COR-L47 (cell line): ENCODE measurements at places on chromosomes 5 and 9.
A peak's percentile ranks its signal among the peaks of the same experiment; 100 is the strongest.

- no peak for DNase-seq
These were observed 47.1 kb downstream of the C9orf57 start for GRCh38 chr9:72013292-72013760.

DNA sequence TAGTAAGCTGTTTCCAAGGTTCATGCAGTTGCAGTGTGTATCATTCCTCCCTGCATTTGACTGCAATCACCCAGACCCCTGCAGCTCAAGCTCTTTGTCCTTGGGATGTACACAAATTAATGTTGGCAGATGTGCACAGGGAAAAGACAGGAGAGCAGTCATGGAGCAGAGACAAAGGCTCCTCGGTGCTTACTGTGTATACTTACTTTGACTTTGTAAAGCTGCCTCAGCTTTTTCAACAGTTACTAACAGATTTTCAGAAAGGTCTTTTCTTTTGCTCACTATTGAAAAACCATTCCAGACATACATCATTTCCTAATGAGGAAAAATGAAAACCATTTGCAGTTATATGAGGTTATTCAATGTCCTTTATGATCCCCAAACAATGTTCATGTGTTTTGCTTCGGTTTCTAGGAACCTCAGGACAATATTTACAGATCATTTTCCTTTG lies 124.9 kb downstream of the TTC39B start:
- DNase-seq, result peak; percentile 93

- no peak for DNase-seq
These were observed 9.3 kb downstream of the SH3RF2 start for GRCh38 chr5:145945620-145946111.

- DNase-seq, result peak; percentile 22
These were observed 211.2 kb downstream of the DAB2IP start for GRCh38 chr9:121862371-121863332.

DNA sequence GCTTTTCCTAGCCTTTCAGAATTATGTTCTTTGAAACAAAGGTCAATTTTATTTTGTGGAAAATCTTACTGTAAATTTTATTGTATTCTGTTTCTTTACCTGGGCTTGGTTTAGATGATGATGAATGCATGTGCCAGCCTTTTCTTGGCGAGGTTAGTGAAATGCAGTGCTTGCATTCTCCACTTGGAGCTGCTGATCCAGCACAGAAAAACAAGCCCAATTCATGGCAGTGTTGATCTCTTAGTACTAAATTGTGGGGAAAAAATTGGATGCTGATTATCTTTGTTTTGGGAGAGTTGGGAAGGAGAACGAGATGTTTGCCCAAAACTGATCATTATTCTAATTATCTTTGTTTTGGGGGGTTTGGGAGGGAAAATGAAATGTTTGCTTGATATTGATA lies 3.7 kb downstream of the HABP4 start:
- peak; percentile 44 for DNase-seq

- DNase-seq, result no peak
These were observed 60.0 kb downstream of the RAB14 start for GRCh38 chr9:121141706-121142105.

- no peak for DNase-seq
These were observed 16.6 kb downstream of the IER5L start for GRCh38 chr9:129161534-129161837.

DNA sequence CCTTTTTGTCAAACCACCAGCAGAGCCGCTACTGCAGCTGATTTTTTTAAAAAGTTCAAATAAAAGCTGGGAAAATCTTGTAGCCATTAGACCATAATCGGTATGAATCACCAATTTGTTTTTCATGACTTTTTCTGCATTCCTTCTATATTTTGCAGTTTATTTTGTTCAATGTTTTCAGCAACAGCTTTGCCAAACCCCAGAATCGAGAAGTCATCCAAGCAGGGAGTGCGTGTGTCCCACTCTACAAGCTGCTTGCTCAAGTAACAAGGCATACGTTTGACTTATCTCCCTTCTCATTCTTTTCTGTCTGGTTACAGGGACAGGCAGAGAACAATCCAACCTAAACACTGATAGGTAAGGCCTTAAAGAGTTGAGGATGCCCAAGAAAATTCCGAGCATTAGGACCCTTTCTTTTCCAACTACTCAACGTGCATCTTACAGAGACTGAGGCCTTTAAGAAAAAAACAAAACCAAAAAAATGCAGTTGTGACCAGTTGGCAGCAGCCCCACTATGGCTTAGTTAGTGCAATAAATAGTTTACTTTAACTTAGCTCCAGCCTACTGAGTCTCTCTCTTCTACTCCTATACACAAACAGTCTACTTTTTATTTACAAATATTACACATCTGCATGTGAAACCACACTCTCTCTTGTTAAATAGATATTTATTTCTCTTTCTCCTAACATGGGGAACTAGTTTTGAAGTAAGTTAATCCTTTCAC lies 134.7 kb upstream of the SLIT3 start:
- no peak for DNase-seq

DNA sequence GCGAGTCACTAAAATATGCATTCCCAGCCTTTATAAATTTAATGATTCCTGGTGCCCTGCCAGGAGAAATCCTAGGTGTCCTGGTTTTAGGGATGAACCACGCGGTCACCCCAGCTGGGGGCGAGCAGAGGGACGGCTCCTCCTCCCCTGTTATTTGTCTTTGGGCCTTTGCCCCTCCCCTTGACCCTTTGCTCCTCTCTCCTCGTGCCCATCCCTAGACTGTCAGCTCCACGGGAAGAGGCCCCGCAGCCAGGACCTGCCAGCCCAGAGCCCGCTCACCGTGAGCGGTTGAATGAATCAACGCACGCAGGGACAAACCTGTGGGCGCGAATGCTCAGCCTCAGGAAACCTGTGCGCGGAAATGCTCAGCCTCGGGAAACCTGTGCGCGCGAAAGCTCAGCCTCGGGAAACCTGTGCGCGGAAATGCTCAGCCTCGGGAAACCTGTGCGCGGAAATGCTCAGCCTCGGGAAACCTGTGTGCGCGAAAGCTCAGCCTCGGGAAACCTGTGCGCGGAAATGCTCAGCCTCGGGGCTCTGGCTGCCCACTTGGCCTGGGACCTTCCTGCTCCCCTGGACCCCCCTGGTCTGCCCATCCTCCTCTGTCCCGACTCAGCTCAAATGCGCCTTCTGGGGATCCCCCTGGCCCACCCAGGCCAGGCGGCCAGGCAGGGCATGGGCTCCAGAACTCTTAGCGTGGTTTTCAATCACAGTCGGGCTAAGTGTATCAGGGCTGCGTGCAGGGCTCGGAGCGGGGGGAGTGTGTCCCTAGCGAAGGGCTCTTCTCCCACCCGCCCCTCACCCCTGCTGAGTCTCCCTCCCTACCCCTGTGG lies 140.5 kb upstream of the COL5A1 start:
- DNase-seq, result no peak

DNA sequence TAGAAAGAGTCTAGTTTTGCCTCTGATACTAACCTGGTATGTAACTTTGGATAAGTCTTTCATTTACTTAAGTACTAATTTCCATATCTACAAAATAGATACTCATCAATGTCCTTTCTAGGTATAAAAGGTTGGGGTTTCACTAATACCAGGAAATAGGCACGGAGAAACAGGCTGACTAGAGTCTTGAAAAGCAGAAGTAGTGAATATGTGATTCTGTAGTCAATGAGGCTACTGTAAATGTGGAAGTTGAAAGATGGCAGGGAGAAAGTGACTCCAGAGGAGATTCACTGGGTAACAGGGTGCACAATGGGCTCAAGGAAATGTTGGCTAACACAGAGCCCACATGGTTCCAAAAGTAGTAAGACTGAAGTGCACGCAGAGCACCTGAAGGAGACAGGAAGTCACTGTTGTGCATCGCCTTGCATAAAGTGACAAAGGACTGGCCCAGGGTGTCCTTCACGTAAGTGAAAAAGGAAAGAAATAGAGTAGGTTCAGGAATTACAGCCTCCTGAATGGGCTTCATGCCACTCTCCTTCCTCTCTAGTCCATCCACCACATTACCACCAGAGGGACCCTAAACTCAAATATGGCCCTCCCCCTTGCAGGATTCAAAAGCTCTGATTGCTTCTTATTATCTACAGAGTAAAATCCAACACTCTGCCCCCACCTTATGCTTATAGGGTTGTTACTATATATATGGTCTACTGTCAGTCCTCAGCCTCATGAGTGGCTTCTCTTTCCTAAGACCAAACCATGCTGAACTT lies 288.0 kb upstream of the SMARCA2 start:
- no peak for DNase-seq

GRCh38 chr9:132311978-132312377 lies 42.8 kb downstream of the SETX start:
- no peak for DNase-seq

DNA sequence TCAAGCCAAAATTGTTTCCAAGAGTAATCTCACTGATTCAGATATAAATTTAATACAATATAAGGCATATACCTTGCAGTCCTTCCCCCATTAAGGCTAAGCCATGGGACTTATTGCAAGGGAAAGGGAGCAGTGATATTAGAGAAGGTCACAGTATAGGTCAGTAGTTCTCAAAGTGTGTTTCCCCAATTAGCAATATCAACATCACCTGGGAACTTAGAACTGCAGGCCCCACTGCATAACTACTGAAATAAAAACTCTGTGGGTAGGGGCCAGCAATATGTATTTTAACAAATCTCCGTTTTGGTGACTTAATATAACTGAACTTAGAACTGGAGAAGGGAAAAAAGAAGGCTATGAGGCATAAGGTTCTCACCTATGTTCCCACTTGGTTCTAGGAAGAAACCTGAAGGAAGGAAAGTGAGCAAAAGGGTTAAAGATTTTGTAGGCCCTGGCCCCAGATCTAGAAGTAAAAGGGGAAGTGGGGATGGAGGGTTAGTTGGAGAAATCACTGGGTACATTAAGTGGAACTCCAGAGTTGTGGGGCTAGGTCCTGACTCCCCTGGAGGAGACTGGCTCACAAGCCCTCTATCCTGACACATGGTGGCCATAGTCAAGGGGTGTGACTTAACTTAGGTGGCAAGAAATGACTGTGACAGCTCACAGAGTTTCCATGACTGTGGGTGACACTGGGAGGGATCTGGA lies 40.7 kb downstream of the WDR36 start:
- DNase-seq, result no peak

DNA sequence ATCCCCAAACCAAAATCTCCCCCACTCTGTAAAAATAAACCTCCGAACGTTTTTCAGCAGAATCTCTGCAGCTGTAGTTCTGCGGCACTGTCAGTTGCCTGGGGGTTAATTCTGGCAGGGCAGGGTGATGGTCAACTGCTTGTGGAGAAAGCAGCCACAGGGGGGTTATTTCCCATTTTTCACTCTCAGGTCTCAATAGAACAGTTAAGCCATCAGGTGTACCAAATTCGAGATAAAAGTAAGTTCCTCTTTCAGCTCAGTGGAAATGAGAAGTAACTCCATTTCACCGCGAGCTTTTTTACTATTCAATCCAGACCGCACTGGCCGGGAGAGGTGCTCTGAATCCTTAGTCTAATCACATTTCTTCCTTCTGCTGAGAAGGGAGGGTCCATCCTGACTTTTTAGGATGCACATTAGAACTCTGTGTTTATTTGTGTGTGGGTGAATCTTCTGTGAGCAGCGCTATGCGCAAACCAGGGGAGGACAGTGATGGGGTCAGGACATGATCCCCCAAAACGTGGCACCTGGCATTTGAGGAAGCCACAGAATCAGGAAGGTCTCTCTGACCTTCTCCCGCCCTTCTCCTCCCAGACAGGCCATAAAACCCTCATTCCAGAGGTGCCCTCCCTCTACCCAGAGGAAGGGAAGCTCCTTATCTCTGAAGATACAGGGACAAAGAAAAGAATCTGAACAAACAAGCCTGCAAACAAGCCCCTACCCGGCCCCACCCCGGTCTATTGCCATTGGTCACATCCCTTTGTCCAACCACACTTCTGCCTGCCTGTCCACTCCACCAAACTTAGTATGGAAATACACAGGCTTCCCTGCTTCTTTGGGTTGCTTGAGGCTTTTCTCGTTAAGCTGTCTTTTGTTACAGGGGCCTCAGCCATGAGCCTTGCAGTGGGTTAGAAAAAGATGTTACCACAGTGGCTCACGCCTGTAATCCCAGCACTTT lies 229.0 kb downstream of the ROR2 start:
- no peak for DNase-seq

GRCh38 chr5:166346726-166347374 lies 1944.6 kb upstream of the WWC1 start:
- DNase-seq, result no peak

DNA sequence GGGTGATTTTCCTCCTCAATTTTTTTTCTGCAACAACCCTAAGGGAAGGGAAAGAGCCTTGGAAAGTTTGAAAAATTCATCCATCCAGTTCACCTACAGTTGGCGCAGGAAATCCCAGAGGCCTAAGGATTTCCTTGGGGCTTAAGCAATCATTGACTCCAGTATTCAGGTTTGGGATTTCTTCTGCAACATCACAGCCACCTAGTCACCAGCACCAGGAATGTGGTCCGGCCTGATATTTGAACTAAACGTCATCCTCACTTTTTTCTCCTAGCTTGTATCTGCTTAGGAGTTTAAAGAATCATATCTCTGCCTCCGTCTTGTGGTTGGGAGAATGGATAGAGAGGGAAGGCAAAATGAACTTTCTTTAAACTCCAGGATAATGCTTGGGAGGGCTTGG lies 20.2 kb upstream of the TLE4 start:
- DNase-seq, result no peak

- no peak for DNase-seq
These were observed 405.0 kb upstream of the TNC start for GRCh38 chr9:115522912-115523311.

GRCh38 chr9:90893706-90894105 lies 92.1 kb downstream of the SYK start:
- DNase-seq, result no peak

DNA sequence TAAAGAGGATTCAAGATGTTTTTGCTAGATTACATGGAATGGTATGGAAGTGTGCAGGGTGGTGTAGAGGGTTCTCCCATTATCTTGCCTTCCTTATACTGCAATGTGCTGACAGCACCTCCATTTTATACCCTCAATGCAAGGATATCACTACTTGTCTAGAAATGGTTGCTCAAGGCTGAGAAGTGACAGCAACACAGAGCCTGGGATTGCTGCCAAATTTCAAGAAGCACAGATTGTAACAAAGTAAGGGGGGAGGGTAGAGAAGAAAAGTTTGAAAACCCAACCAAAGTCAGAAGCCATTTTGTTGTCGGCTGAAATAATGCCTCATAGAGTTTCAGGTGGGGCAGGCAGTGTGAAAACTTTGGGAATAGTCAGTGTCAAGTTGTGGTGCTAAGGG lies 29.8 kb downstream of the PCDHAC2 start:
- no peak for DNase-seq

- peak; percentile 35 for DNase-seq
These were observed 157.1 kb downstream of the PBX3 start for GRCh38 chr9:125904155-125904851.

DNA sequence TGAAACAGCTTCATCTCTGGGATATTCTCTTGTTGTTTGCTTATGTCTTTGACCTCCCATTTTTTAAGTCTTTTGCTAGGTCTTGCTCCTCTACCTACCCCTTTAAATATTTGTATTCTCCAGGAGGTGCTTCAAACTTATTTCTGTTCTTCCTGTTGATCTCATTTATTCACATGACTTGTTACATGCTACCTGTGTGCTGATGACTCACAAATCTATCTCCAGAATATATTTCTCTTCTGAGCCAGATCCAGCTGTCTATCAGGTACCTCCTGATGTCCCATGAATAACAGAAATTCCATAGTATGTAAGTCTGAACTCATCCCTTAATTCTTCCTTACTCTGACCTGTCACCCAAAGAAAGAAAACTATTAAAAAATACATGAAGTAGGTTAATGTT lies 11.0 kb downstream of the NIPBL start:
- no peak for DNase-seq

GRCh38 chr9:84791643-84792042 lies 122.1 kb downstream of the NTRK2 start:
- no peak for DNase-seq
